NCI-H2171 (cell line): ENCODE measurements at places on chromosomes 13 and 19.
A peak's percentile ranks its signal among the peaks of the same experiment; 100 is the strongest.

- peak; percentile 76 for DNase-seq
Measured at GRCh38 chr19:6056801-6057650, 53.3 kb downstream of the RFX2 start.

DNA sequence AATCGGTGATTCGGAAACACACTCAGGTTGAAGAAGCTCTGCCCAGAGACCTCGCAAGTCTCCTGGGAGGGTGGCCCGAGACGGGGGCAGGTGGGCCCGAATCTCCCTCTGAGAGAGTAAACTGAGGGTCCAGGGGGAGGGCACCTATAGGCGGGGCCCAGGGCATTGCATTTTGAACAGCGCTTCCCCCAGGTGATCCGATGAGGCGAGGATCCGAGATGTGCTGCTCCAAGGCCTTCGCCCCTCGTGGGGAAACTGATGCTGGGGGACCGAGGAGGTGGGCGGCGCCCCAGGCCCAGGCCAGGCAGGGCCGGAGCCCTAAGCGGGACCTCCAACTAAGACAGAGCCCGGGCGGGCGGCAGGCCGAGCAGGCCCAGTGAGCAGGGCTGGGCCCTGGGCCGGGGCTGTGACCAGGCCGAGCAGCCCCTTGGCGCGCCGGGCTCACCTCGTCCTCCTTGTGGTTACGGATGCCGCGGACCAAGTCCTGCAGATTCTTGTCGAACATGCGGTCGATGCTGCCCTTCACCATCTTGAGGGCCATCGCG, 500 bp downstream of the AP3D1 start:
- DNase-seq = no peak

DNA sequence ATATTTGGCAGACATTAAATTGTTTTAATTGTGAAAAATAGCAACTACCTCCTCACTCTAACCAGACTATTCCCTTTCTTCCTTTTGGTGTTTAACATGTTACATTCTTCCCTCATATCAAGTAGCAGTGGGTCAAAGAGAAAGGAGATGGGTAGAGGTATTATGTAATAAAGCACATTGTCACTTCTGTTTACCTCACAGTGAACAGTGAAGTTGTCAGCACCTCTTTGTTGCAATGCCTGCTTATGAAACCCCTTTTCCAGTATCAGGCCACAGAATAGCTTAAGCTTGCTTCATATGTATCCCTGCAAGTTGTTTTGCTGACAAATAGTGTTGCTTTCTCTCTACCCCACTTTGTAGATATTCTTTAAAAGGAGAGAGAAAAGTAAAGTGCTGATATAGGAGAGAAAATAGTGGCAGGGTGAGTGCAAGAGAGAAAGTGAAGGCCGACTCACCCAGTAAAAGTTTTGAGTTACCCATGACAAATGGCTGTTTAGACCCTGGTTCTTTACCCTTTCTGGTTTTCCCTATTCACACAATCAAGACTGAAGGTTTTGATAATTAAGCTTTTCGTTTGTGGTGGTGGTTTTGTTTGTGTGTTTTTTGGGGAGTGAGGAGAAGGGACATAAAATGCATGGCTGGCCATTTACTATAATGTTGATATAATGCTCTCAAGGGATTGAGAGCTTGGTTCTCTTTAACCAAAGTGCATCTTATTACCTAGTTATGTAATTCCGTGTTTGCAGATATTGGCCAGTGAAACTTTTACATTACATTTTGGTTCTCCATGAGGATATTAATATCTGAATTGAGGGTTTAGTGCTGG, 3.7 kb downstream of the ITM2B start:
- DNase-seq = no peak

DNA sequence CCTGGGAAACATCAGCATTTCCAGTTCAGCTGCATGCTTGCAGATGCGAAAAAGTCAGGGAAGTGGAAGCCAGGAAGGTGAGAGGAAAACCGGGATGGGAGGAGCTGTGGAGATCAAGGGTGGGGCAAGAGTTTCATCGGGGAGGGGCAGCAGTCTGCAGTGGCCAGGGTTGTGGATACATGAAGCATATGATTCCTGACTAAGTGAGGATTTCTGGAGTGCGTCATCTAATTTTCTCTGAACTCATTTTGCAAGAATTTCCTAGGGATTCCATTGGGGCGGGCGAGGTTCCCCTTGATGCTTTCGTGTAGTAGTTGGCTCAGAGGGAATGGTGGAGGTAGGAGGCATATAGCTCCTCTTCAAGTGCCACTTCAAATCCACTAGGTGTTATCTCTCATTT, 344.1 kb upstream of the TMTC4 start:
- DNase-seq = no peak

DNA sequence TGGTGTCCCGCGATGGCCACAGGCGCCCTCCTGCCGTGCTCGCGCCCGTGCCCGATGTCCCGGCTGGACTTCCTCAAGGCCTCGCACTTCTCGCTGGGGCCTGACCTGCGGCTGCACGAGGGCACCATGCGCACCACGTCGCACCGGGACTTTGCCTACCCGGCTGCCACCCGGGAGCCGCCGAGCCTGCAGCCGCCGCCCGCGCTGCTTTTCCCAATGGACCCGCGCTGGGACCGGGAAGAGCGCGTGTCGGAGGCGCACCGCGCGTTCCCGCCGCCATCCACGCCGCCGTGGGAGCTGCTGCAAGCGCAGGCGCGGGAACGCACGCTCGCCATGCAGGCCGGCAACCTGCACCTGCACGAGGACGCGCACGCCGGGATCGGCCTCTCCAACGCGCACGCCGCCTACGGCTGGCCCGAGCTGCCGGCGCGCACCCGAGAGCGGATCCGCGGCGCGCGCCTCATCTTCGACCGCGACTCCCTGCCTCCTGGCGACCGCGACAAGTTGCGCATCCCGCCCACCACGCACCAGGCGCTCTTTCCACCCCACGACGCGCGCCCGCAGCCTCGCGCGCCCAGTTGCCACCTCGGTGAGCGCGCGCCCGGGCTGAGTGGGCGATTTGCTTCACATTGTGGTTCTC, 12.1 kb upstream of the PEX11G start:
- DNase-seq = peak; percentile 87

DNA sequence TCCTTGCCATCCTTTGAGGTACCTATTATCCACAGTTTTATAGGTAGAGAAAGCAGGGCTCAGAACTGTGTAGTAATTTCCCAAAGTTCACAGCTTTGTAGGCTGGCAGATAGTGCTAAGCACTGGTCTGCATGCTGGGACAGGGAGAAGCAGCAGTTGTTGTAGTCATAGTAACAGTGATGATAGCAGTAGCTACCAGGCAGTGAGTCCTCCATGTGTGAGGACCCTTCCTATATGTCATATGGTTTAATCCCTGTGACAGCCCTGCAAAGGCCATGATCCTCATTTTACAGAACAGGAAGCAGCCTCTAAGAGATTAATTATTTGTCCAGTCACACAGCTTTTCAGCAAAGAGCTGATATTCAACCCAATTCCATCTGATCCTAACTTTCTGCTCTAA, 21.0 kb downstream of the SERP2 start:
- DNase-seq = no peak

GRCh38 chr19:28468701-28469459, 744.1 kb downstream of the UQCRFS1 start:
- no peak for DNase-seq

DNA sequence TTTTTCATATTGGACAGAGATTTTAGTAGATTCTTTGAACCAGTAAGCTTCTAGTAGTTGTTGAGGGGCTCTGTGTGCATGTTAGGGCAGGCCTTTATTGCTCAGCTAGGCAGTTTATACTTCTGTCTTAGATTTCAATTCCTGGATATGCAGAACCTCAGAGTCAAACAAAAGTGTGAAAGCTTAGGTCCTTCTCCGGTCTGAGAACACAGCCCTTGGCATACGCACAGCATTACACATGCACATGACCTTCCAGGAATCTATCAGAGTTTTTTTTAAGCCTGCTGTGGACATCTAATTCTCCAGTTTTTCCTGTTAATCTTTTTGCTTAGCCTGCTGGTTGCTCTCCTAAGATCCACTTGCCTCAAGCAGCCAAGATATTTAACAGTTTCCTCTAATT, 77.9 kb upstream of the KL start:
- DNase-seq = no peak

GRCh38 chr19:17005000-17005399, 21.6 kb downstream of the CPAMD8 start:
- DNase-seq = no peak

DNA sequence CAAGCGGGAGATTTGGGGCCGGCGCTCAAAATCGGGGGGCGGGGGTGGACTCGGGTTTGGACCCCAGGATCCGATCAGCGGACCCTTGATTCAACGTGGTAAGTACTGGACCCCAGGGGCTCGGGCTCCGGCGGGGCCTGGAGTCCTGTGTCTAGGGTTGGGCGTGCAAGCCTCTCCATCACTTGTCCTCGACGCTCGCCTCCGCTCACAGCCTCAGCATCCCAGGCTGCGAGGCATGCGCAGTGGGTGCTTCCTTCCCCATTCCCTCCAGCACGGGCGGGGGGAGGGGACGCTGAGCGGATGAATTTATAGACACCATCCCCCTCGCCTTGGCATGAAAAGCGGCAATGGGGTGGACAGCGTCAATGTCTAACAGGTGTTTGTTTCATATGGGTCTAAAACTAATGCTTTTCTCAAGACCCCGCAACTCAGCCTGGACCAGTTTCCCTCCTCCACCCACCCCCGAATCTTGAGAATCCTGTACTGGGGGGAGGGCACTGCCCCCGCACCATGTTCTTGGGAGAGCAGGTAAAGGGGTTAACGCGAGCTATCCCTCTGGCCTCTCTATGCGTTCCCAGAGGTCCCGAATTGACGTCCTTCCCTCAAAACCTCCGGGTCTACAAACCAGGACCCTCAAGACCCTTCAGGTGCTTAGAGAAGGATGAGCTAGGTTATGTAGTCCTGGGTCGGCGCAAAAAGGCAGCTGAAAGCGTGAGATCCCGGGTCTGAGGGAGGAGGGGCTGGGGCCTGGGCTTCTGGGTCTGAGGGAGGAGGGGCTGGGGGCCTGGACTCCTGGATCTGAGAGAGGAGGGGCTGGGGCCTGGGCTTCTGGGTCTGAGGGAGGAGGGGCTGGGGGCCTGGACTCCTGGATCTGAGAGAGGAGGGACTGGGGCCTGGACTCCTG, 579 bp downstream of the CPT1C start:
- DNase-seq = peak; percentile 83

DNA sequence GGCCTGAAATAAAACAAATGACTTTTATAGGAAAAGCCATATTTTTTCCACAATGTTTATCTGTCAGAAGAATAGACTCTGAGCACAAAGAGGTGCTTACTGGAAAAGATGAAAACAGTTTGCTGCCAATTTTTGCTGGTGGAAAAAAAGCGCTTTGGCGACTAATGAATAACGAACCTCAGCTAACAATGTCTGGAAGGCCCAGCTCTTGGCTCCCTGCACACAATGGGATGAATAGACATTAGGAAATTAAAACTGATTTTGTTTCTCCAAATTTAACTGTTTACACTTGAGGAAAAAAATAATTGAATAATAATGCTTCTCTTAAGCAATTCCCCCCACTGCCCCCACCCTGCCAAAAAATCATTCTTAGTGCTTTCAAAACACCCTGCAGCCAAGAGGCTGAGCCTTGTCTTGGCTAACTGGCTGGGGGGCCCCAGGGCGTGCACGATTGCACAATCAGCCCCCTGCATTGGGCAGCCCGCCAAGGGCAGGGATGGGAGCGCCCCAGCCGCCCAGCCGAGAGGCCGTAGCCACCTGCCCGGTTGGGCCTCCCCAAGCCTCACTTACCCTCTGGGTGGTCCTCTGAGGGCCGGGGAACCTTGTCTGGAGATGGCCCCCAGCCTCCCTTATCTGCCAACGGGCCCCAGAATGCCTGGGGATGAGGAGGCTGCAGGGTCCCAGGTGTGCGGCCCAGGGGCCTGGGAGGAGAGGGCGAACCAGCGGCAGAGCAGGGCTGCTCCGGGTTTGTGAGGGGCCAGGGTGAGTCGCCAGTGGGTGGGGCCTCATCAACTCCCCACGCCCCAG, 16.8 kb downstream of the CEBPG start:
- DNase-seq = no peak

DNA sequence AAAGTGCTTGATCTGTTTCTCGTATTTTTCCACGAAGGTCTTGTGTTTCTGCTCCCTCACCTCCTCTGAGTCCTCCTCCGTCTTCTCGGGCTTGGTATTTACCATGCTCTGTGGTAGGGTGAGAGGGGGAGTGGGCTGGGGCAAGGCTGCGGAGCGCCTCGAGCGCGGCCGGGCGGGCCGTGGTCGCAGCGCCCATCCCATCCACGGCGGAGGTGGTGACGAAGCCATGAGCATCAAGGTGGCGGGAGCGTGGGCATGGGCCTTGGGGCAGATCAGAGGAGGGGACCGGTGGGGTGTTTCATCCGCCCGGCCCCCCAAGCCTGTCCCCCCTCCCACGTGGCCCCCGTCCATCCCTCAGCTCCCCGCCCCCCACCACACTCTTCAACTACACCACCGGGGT, 7.9 kb downstream of the CDC37 start:
- DNase-seq = no peak

DNA sequence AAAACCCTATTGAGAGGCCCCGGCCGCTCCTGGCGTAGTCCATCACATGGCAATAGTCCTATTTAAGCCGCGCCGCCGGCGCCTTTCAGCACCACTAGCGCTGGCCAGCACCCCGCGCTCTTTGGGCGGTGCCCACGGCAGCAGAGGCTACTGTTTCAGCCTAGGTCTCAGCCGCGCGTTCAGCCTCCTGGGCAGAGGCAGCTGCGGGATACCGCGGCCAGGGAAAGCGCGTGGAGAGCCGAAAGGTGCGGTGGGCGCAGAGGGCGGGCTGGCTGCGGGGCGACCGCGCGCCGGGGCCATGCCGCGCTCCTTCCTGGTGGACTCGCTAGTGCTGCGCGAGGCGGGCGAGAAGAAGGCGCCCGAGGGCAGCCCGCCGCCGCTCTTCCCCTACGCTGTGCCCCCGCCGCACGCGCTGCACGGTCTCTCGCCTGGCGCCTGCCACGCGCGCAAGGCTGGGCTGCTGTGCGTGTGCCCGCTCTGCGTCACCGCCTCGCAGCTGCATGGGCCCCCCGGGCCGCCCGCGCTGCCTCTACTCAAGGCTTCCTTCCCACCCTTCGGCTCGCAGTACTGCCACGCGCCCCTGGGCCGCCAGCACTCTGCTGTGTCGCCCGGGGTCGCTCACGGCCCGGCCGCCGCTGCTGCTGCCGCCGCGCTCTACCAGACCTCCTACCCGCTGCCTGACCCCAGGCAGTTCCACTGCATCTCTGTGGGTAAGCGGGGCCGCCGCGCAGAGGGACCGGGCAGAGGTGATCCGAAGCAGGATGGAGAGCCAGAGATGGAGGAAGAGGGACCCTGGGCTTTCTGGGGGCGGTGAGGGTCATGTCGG, at the start of gene GSX1:
Gene GSX1 (plus strand): TSS at position 91 of the 826 bp plus-strand sequence. CDS start 208 bp downstream, at position 299.
- no peak for DNase-seq

GRCh38 chr19:49727217-49728030, 35.7 kb downstream of the TSKS start:
- no peak for DNase-seq
